ENCODE measurements at places on chromosomes 5 and 9. TPM values are rescaled to one million over a fixed set of nuclear protein-coding genes. Genes with fewer than 3 reads are reported as not detected.

DNA sequence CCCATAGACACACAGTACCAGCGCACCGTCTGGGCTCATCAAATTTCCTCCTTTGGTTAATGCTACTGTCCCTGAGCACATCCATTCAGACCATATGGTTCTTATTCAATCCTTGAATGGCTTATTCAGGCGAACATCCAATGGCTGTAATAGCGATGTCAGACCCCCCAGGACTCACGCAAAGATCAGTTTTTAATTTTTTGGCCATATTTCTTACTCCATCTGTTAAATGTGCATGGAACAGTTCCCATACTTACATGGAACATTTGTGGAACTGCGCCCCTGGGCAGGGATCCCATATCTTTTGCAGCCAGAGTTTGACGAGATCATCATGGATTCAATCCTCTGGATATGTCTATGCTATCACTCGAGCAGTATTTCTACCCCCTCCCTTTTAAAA, 213.2 kb downstream of the ADAMTS6 start:
- no peak for DNase-seq

- DNase-seq, result no peak
Observed at GRCh38 chr5:135883441-135883840, 12.2 kb downstream of the IL9 start.

HSPA9 gene
- total RNA-seq, result 79.8 TPM

ARPC5L gene
- 14.5 TPM for total RNA-seq

GRXCR2 gene
- not detected for total RNA-seq

GRIN1 gene
- total RNA-seq, result not detected

CDC14B gene
- total RNA-seq, result 16.1 TPM

Data from body of pancreas (tissue), 4 donors.